ENCODE measurements at places on chromosomes 3 and 15. TPM values are rescaled to one million over a fixed set of nuclear protein-coding genes. Genes with fewer than 3 reads are reported as not detected.

GRCh38 chr15:74901612-74902063 is 5.0 kb downstream of the FAM219B start:
- no peak for DNase-seq

GRCh38 chr3:187746442-187747281 is 1.4 kb upstream of the BCL6 start:
- DNase-seq: no peak

DNA sequence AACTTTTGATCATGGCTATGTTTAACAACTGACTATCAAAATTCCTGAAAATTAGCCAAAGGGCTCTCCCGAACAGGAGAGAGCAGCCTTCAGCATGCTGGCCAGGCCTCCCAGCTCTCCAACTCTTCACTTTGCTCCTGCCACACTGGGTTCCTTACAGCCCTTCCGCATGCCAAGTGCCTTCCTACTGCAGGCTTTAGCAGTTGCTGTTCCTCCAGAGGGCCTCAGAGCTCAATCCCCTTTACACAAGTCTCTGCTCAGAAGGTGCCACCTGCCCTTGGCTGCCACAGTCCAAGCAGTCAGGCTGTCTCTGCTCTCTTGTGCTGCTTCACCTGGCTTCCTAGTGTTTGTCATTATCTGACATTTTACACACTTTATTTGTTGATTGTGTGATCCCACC is 553.1 kb upstream of the PPP2R3A start:
- DNase-seq: no peak

DNA sequence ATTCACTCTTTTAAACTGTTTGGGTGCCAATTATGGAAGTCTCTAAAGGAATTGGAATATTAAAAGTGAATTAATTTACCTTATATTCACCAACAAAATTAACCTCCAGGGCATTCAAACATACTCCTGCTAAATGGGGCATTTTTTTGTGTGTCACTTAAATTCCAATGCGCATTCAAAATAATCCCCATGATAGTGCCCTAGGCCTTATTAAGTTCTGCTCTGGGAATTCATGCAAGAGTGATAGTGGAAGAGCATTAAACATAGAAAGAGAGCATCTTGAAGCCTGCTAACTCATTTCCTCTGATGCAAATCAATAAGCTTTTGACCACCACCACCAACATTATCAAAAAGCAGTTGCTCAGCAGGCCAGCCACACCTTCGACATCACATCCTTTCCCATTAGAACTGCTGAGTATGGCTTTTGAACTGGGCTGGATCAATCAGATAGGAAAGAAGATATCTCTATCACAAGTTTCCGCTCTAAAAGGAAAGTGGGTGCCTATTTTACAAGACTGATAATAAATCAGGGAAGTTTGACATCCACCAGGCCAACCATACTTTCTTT is 156.7 kb downstream of the TMCO5A start:
- DNase-seq: no peak

DNA sequence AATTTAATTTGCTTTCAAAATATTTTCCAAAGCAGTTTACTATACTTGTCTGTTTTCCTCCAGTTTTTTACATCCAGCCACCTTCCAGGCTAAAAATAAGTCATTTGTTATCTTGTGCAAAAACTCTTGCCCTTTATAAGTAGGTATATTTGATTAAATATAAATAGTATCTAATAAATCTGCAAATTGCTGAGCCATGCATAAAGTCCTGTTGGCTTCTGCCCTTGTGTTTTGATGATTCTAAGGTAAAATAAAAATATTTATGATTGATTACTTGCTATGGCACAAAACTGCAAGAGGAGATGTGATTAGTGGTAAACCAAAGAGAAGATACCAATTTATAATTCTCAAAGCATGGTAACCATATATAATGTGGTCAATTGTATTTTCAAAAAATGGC is 1026.7 kb downstream of the EPHA3 start:
- DNase-seq: no peak

DNA sequence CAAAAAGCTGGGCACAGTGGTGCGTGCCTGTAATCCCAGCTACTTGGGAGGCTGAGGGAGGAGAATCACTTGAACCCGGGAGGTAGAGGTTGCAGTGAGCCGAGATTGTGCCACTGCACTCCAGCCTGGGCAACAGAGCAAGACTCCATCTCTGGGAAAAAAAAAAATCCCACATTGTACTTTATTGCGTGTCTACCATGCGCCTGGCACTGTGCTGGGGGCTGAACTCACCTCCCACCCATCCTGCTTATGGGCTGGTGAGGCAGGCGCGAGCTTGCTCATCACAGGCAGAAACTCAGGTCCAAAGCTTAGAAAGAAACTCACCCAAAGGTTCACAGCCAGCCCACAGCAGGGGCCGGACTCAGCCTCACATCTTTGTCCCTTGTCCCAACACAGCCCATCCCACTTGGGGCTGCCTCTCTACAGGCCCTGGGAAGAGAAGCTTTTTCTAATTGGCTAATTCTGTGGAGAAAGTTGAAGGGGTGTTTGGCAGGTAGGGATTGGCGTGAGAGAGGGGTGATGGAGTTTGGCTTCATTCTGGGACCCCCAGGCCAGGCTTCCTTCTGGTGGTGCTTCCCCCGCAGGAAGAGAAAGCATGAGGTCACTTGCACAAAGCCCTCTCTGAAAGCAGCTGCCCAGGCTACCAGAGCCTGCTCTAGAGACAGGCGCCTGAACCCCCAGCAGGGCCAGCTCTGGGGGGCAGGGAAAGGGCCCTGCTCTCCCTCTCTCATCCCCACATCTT is 122.6 kb upstream of the SMAD3 start:
- no peak for DNase-seq

- no peak for DNase-seq
These were observed 11.9 kb downstream of the TSC22D2 start for GRCh38 chr3:150419959-150420358.

DNA sequence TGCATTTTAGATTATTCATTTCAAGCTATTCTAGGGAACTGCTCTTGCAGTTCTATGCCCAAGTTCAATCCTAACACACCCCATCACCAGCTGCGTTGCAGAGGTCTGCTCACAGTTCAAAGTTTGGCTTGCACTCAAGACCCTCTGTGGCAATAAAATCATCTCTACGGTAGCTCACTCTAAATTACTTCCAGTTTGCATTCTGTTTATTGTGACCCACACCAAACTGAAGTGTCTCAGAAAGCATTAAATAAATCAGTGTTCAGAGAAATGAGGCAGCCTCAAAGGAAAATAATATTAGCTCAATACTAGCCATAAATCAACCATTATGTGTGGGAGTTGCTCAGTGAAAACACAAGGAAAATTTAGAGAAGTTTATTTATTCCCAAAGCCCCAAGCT is 250.3 kb downstream of the MAGI1 start:
- DNase-seq: no peak

GRCh38 chr3:63993653-63994079 is 29.6 kb downstream of the PSMD6 start:
- DNase-seq: no peak

DNA sequence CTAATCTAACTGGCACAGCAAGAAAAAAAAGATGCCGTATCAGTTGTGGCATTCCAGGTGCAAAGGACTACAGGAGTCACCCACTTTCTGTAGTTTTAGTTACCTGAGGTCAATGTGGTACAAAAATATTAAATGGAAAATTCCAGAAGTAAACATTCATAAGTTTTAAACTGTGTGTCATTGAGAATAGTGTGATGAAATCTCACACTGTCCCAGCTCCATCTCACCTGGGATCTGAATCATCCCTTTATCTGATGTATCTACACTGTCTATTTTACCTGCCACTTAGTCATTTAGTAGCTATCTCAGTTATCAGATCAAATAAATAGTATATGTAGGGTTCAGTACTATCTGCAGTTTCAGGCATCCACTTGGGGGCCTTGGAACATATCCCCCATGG is 26.7 kb downstream of the GBE1 start:
- no peak for DNase-seq

GRCh38 chr3:111112913-111113312 is 41.3 kb downstream of the NECTIN3 start:
- DNase-seq: no peak

DNA sequence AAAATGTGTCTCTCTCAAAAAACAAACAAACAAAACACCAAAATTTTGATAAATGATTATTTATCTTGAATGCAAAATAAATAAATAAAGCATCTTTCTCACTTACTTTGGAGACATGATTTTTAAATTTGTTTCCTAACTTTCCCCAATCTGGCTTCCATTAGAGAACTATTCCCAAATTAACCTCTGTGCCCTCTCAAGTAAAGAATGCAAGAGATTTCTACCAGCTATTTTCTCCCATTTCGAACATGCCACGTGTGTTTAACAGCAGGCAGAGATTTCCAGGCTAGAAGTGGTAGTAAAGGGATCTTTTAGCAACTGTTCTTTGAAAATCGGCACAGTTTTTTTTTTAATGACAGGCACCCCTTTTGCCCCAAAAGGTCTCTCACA is 269.1 kb downstream of the SHQ1 start:
- DNase-seq: no peak

DNA sequence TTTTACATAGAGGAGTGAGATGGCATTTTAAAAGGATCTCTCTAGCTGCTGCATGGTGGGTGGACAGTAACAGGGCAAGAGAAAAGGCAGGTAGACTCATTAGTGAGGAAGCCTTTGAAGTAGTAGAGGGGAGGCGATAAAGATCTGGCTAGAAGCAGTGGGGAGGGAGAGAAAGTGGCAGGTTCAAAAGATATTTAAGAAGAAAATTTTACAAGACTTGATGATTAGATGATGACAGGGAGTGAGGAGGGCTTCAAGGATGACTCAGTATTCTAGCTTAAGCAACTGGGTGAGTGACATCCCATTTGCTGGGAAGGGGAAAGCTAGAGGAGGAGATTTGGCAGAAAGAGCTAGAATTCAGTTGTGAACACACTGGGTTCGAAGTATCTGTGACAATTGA is 3.8 kb upstream of the BRPF1 start:
- no peak for DNase-seq

- DNase-seq: no peak
These were observed 798.3 kb downstream of the ROBO1 start for GRCh38 chr3:78969483-78969882.

DNA sequence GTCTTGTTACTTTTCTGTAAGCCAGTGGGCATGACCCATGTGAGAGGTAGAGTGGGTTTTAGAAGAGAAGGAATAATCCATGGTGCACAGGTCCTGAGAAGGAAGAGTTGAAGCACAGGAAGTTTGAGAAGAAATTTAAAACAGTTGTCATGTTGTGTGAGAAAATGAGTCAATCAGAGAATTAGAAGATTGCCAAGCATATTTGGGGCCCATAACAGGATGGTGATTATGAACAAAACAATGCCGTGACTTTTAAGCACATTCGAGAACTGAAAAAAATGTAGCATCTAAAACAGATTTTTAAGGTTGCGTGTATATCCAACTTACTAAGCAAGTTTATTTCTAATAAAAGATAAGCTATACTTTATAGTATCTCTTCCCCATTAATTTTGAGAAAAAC is 198.7 kb downstream of the RORA start:
- DNase-seq: no peak

DNA sequence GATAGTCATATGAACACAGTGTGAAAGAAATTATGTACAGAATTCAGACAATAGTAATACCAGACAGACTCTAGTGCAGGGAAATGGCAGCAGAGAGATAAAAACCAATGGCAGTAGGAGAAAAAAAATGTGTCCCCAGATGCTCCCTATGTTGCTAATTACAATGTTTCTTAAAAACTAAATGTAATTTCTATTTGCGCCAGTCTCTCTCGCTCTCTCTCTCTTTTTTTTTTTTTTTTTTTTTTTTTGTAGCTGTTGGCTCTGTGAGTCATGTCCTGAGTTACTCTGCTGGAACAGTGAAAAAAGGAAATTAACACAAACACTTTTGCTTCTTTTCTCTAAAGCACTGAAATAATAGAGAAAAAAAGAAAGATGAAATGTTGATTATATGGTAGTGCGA is 871.9 kb downstream of the GBE1 start:
- DNase-seq: no peak

- DNase-seq: no peak
These were observed 89.3 kb downstream of the RASA2 start for GRCh38 chr3:141575879-141576743.

DNA sequence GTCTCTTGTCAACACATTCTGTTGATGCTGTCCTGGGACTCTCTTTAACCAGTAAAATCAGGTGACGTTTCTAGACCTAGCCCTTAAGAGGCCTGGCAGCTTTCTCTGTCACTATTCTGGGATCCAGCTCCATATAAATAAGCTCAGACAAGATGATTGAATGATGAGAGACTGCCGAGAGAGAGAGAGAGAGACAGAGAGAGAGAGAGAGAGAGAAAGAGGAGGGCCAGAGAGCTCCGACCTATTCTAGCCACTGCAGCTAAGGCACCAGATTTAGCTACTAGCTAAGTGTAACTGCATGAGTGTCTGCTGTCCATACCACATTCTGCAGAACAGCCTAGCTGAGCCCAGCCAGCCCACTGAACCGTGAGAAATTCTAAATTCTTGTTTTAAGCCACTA is 36.1 kb upstream of the CTXND1 start:
- DNase-seq: no peak

DNA sequence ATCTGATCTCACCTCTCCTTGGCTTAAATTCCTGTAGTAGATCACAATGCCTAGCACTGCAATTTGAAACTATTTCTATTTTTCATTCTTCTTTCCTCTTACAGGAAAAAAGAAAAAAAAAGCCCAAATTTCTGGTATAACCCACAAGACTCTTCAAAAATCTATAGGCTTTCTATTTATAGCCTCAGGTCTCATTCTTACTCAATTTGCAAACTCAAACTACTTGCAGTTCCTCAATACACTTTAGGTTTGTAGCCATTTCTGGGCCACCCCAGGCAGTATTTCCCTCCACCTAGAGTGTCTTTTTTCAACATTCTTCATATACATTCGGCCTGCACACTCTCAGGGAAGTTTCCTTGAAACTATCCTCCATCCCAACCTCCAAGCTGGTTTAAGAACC is 169.0 kb downstream of the TBC1D5 start:
- DNase-seq: no peak

DNA sequence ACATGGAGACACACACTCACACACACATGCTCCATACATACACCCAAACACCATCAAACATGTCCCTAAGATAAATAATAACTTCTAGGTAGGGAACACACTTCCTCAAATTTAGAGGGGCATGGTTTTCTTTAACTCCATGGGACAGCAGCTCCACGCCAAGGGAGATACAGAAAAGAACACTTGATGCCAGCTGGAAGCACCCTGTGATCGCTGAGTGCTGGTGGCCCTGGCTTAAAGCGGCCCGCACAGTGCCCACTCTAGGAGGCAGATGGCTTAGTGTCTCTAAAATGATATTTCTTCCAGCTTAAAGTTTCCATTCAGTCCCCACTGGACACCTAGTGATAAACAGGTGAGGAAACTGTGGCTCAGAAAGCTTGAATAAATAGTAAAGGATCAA is 232.9 kb downstream of the UACA start:
- DNase-seq: no peak

- no peak for DNase-seq
These were observed 652.4 kb upstream of the NAALADL2 start for GRCh38 chr3:174206607-174207192.

The SLC6A1 gene
- total RNA-seq: not detected

The TMEM108 gene
- 2.1 TPM for total RNA-seq

The IMPG2 gene
- total RNA-seq: 0.07 TPM

The CPLX3 gene
- total RNA-seq: not detected

The LMAN1L gene
- not detected for total RNA-seq

The HESX1 gene
- total RNA-seq: 2.9 TPM

The ERICH6 gene
- total RNA-seq: not detected

The CD80 gene
- total RNA-seq: not detected

The CHRNB4 gene
- total RNA-seq: 1.8 TPM

The KLHL40 gene
- not detected for total RNA-seq

The PLSCR4 gene
- total RNA-seq: 1.7 TPM

All from kidney epithelial cell (primary cell).